MM.1S (cell line): ENCODE measurements at places on chromosomes 1 and 21.

DNA sequence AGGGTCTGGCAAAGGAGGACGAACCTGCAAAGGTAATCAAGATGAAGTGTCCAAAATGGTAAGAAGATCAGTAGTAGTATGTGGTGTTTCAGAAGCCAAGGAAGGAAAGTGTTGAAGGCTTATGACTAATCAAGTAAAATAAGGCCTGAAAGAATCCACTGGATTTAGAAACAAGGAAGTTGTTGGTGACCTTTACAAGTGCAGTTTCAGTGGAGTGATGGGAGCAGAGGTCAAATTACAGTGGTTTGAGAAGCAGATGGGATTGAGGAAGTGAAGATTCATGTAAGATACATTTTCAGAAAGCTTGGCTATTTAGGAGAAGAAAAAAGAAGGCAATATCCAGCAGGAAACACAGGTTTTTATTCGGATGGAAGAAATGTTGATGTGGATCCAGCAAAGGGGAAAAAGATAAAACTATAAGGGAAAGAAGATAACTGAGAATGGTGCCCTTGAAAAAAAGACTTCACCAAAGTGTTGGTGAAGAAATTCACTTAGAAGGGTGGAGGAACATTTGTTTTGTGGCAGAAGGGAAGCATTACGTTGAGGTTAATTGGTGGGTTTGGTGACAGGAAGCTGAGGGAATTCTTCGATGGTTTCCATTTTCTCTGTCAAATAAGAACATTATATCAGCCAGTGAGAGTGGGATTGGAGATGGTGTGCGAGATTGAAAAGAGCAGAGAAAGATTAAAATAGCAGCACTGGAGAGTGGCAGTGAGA, 2.1 kb downstream of the ARMH1 start:
- no peak for DNase-seq

DNA sequence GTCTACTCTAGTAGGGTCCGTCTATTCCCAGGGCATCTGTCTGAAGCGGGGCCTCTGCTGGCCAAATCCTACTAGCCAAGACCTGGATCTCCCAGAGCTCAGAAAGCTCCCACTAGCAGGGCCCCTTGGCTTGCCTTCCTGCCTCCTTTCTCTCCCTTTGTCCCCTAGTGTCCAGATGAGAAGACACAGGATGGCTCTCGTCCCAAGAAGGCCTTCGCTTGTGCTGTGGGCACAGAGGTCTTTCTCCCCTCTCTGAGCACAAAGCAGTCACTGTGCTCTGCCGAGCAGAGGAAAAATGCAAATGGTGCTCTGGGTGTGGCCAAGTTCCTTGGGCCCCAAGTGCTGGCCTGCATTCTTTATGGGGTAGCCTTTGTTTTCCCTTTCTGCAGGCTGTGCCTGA, 13.0 kb upstream of the GPR137B start:
- no peak for DNase-seq

DNA sequence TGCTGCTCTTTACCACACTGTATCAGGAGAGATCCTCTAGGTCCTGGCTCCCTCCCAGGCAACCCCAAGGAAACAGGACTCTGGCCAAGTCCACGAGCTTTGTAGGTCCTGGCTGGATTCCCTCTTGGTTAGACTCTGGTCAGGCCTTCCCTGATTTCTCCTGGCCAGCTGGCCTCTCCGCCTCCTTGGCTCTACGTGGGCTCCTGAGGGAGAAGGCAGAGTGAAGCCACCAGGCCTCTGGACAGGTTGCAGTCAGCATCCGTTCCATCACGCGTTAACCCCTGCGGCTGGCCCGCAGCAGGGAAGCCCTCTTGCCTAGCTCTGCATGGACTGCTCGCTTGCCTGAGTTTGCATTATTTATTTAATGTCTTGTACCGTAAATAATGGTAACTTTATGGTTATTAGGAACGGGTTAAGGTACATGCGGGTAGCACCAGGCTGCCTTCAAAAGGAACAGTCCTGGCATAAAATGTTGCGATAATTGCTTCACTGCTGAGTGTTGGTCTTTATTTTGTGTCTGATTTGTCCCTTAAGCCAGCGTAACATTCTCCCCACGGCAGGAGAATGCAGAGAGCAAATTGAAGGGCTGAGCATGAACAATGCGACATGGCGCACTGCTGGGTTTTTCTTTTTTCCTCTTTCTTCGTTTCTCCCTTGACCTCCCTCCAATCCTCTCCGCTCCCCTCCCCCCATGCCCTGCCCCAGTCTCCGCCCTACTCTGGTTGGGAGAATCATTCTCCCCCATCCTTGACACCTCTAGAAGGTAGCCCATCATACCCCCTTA, 100.3 kb downstream of the RNF220 start:
- DNase-seq: no peak

GRCh38 chr1:214280386-214281020, 456 bp upstream of the SMYD2 start:
- DNase-seq: no peak

DNA sequence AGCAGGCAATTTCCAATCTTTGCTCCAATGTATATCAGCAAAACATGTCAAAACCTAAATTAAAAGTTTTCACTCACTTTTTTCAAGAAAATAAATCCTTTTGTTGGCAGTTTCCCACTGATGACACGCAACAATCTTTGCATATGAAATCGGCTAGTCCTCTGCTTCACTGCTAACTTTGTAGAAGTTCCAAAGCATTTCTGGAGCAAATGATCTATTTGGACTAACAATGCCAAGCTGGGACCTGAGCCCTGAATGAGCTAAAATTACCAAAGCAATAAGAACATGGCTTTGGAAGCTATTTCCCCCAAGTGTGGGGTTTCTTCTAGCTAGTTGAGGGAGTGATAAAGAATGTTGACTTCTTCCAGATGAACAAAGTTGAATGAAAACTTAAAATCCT, 5.1 kb downstream of the BEND5 start:
- no peak for DNase-seq
